T-cell (primary cell): ENCODE measurements at places on chromosomes 1 and 21.
A peak's percentile ranks its signal among the peaks of the same experiment; 100 is the strongest.

DNA sequence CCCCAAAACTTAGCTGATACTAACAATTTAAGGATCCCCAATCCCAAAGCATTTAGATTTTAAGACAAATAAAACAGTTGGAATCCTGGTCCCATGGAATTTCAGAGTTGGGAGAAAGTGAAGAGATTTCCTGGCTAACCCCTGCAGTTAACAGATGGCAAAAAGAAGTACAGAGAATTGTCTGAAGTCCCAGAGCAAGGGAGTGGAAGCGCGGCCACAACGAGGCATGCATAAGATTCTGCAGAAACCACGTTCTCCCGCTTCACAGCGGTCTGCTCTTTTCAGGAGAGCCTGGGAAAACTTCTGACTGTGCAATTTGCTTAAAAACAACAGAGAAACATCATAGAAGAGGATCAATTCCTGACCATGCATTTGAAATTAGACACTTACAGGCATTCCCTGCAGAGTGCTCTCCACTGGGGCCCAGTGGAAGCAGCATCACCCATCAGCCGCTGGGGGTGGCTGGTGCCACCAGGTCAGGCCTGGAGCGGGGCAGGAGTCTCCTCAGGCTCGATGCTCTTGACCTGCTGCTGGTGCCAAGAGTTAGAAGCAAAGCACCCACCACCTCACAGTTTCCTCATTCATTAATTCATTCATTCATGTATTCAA lies 226.7 kb upstream of the POU3F1 start:
- no peak overlapping the region for H3K4me3 ChIP-seq
- no peaks in the 10 kb centered on the region for H3K4me1 ChIP-seq
- no peak overlapping the region for H3K27ac ChIP-seq

DNA sequence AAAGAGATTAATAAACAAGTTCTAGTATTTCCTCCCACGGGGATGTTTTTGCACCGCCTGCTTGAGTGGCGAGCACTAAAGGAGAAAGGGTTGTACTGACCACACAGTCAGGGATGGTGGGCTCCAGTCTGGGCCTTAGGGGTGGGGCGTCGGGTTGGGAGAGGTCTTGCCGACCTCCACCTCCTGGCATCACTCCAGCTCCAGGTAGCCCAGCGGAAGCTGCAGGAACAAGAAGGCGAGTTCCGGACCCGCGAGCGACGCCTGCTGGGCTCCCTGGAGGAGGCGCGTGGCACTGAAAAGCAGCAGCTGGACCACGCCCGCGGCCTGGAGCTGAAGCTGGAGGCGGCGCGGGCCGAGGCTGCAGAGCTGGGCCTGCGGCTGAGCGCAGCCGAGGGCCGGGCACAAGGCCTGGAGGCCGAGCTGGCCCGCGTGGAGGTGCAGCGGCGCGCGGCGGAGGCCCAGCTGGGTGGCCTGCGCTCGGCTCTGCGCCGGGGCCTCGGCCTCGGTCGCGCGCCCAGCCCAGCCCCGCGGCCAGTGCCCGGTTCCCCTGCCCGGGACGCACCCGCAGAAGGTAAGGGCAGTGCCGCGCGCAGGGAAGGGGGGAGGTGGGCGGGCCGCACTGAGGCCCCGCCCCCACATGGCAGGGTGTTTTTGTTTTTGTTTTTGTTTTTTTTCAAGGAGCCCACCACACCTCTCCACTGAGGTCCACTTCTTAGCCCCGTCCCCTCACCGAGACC lies 19.7 kb downstream of the MFAP2 start:
- peaks cover 2% of the 10 kb centered on the region for H3K36me3 ChIP-seq
- H3K4me3 ChIP-seq, result peak overlapping the region; percentile 51
- H3K27ac ChIP-seq, result no peak overlapping the region
- peaks cover 11% of the 10 kb centered on the region for H3K4me1 ChIP-seq

DNA sequence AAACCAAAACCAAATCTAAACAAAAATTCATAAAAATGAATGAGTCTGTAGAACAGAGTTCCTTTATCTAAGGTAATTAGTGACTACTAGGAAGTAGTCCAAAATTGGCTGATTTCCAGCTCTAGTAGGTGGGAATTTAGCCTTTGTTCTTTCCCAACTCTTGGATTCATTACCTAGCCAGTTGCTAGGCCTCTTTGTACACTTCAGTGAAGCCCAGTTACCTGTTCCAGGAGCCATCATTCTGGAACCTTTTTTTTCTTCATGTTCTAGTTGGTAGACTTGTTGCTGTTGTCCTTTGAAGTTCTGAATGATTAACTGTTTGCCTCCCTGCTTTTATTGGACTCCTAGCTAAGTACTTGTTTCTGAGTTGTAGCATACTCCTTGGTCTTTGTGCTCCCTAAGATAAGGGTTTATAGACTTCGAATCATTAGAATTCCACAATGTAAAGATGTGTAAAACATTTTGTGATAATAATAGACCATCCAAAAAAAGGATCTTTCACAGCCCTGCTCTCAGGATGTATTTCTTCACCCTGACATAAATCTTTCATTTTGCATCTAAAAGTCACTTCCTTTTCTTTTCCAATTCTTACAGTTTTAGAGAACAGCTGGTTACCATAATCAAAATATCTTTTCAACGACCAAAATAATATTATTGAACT lies 9.8 kb downstream of the PLA2G4A start:
- no peak overlapping the region for H3K27ac ChIP-seq
- no peaks in the 10 kb centered on the region for H3K4me1 ChIP-seq
- no peak overlapping the region for H3K4me3 ChIP-seq
- no peaks in the 10 kb centered on the region for H3K36me3 ChIP-seq
- DNase-seq, result no peak

- no peaks in the 10 kb centered on the region for H3K27me3 ChIP-seq
- H3K27ac ChIP-seq, result no peak overlapping the region
- DNase-seq, result no peak
- H3K4me3 ChIP-seq, result no peak overlapping the region
- H3K4me1 ChIP-seq, result peaks cover 8% of the 10 kb centered on the region
Measured at GRCh38 chr1:41518471-41518870, 34.0 kb upstream of the EDN2 start.

- H3K36me3 ChIP-seq, result no peaks in the 10 kb centered on the region
- H3K27me3 ChIP-seq, result no peaks in the 10 kb centered on the region
- no peak for DNase-seq
- no peaks in the 10 kb centered on the region for H3K4me1 ChIP-seq
- H3K27ac ChIP-seq, result no peak overlapping the region
Measured at GRCh38 chr1:170326186-170326585, 180.4 kb downstream of the NTMT2 start.

GRCh38 chr1:42422737-42423136 lies 33.1 kb downstream of the ZMYND12 start:
- peaks cover 12% of the 10 kb centered on the region for H3K27me3 ChIP-seq
- no peak overlapping the region for H3K4me3 ChIP-seq
- DNase-seq, result no peak
- no peak overlapping the region for H3K27ac ChIP-seq

DNA sequence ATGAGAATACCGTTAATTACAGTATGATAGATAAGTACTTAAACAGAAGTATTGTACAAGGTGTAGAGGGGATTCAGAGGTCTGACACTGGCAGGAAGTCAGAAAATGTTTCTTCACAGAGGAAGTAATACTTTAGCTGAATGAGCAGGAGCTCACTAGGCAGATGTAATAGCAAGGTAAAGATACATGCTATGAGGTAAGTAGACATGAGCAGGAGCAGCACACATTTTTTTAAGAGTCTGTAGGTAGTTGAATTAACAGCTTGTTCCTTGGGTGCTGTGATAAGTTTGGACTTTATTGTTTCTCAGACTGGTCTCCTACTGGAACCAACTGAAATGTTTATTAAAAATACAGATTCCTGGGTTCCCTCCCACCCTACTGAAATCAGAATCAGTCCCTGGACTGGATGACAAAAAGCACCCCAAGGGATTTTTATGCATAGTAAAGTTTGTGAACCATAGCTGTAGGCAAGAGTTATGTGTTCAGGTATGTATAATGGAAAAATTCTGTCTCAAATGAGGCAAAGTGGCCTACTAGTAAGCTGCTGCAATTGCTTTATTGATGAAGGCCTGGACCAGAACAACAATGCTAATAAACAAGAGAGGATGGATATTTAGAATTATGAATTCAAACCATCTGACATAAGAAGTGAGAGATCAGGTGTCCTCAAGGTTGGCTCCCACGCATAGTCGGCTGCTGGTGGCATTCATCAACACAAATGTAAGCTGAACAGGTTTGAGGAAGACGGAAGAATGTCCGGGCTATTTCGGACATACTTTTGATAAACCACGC lies 902 bp downstream of the AP4B1 start:
- DNase-seq, result no peak
- peak overlapping the region; percentile 92 for H3K27ac ChIP-seq
- H3K27me3 ChIP-seq, result no peaks in the 10 kb centered on the region
- H3K36me3 ChIP-seq, result peaks cover 35% of the 10 kb centered on the region
- peak overlapping the region; percentile 95 for H3K4me3 ChIP-seq
- H3K4me1 ChIP-seq, result peaks cover 22% of the 10 kb centered on the region

GRCh38 chr1:117003223-117003875 lies 1.8 kb downstream of the CD101 start:
- peak overlapping the region; percentile 47 for H3K4me3 ChIP-seq
- peak overlapping the region; percentile 63 for H3K27ac ChIP-seq
- no peaks in the 10 kb centered on the region for H3K27me3 ChIP-seq
- peaks cover 58% of the 10 kb centered on the region for H3K4me1 ChIP-seq

DNA sequence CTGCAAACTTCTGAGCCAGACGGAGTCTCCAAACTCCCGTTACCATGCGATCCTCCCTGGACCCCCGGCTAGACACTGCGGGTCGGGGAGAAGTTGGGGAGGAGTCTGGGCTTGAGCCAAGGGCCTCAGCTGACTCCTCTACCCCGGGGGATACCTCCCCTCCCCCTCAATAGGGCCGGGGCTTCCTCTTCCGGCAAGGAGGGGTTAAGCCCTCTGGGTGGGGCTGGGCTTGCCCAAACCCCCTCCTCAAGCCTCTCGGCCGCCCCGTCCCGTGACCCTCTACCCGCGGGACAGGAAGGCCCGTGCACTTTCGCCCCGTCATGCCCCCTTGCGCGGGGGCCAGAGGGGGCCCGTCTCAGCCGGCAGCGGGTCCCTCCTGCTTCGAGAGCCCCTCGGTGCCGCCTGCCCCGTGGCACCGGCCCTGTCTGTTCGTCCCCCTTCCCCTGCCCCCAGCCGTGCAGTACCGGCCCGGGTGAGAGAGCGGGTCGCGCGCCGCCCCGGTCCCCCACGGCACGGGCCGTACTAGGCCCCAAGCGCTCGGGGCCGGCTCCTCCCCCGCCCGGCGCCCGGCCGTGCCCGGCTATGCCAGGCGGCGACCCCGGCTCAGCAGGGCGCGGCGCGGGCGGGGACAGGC lies 652 bp downstream of the ARL8A start:
- H3K27me3 ChIP-seq, result no peaks in the 10 kb centered on the region
- peak overlapping the region; percentile 43 for H3K27ac ChIP-seq
- peaks cover 15% of the 10 kb centered on the region for H3K36me3 ChIP-seq
- peak overlapping the region; percentile 84 for H3K4me3 ChIP-seq

GRCh38 chr1:17136936-17137335 lies 17.7 kb upstream of the PADI2 start:
- no peaks in the 10 kb centered on the region for H3K4me1 ChIP-seq
- no peak overlapping the region for H3K27ac ChIP-seq
- H3K4me3 ChIP-seq, result no peak overlapping the region
- peaks cover 31% of the 10 kb centered on the region for H3K27me3 ChIP-seq
- no peaks in the 10 kb centered on the region for H3K36me3 ChIP-seq

DNA sequence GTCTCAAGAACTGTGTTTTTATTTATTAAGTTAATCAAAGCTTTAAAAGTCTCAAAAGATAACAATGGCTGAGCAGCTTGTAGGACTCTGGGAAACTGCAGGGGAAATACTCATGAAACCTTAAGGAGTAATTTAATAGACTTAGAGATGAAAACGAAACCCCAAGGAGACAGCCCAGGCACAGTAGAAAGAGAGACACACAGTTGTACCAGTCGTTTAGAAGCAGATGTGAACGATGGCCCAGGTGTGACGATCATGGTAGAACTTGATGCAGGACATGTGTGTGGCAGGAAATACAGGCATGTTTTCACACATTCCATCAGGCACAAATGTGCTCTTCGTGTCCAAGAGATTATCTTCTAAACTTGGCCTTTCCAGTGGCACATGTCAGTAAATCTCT lies 21.2 kb upstream of the MRPS6 start:
- H3K4me3 ChIP-seq, result no peak overlapping the region
- no peaks in the 10 kb centered on the region for H3K4me1 ChIP-seq
- H3K27me3 ChIP-seq, result no peaks in the 10 kb centered on the region
- no peak for DNase-seq

- no peak for DNase-seq
- H3K27ac ChIP-seq, result no peak overlapping the region
- peaks cover 52% of the 10 kb centered on the region for H3K27me3 ChIP-seq
- no peak overlapping the region for H3K4me3 ChIP-seq
- no peaks in the 10 kb centered on the region for H3K36me3 ChIP-seq
Measured at GRCh38 chr1:201944639-201945038, 1.7 kb downstream of the LMOD1 start.

- no peak overlapping the region for H3K4me3 ChIP-seq
- H3K4me1 ChIP-seq, result no peaks in the 10 kb centered on the region
- DNase-seq, result no peak
- no peaks in the 10 kb centered on the region for H3K27me3 ChIP-seq
Measured at GRCh38 chr1:42479621-42480020, 16.5 kb downstream of the CCDC30 start.

DNA sequence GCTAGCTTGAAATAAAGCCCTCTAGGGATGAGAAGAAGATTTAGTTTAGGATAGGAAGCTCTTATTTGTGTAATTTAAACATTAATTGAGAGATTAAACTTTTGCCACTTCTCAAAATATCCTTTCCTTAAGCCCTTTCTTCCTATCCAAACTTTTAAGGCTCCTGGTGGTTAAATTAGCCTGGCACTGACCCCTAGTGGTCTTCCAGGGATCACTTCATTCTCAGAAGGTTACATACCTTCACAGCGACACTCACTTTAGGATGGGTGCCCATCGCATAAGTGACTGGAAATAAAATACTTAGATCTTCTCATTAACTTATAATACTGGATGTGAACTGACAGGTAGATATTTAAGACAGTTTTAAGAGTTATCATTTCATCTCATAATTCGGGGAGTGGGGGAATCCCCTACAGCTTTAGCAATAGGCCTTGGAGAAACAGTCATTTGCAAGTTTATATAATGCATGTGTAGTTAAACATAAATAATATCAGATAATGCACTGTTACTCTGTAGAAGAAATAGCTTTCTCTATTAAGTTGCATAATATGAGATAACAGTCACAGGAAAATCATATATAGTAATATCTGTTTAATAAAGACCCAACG lies 7.4 kb downstream of the LHX9 start:
- H3K36me3 ChIP-seq, result no peaks in the 10 kb centered on the region
- peaks cover 23% of the 10 kb centered on the region for H3K4me1 ChIP-seq

DNA sequence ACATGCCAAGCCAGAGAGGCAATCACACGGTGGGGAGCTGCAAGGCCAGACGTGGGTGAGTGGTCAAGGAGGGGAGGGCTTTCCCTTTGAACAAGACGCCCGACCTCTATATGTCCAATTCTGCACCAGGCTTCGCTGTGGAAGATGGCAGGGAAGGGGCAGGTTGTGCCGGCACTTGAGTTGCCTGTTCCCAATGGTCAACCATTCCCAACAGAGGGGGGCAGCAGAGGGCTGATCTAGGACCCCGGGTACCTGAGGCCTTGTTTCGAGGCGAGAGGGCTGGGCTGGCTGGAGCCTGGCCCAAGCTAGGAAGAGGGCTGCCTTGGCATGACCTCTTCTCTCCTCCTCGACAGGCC lies 64.9 kb downstream of the TMEM53 start:
- H3K27me3 ChIP-seq, result peaks cover 14% of the 10 kb centered on the region
- H3K4me3 ChIP-seq, result no peak overlapping the region
- H3K27ac ChIP-seq, result no peak overlapping the region
- no peaks in the 10 kb centered on the region for H3K36me3 ChIP-seq
